ENCODE measurements at places on chromosomes 11 and 22. TPM values are rescaled to one million over a fixed set of nuclear protein-coding genes. Genes with fewer than 3 reads are reported as not detected.

DNA sequence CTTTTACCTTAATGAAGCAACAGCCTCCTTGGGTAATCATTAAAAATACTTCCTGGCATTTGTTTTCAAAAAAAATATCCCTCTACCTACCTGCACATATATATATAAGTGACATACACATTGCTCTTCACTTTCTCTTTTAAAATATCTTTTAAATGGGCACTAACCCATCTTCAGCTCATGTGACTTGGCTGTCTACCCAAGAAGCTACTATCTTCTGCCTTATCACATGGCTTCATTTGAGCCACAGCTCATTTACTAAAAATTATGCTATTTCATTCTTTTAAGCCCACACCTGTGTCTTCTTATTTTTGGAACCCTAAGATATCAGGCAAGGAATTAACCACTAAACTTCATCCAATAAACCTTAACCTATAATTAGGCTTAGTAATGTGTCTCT lies 37.0 kb upstream of the SOX6 start:
- H3K27ac ChIP-seq, result no peak overlapping the region
- no peak overlapping the region for H3K4me3 ChIP-seq
- H3K36me3 ChIP-seq, result no peaks in the 10 kb centered on the region
- no peaks in the 10 kb centered on the region for H3K27me3 ChIP-seq
- DNase-seq, result no peak

DNA sequence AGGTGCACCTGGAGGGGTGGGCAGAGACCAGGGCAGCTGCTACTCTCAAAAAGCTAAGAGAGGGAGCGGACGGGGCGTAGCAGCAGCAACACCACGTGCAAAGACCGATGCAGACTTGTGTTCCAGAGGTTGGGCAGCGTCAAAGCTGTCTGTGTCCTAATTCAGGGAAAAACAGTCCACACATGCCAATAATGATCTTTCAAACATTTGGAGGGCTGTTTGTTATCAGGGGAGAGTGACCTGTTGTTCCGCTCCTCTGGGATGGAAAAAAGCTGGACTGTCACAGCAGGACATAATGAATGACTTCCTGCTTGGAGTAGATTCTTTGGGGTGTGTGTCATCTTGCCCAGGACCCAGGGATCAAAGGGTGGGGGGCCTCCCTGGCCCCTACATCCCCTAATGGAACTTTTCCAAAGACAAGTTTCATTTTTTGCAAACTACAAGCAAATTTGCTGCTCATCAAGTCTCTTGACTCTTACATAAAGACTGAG lies 6.2 kb upstream of the FBLN1 start:
- peaks cover 2% of the 10 kb centered on the region for H3K27me3 ChIP-seq
- no peaks in the 10 kb centered on the region for H3K36me3 ChIP-seq
- no peak for DNase-seq
- peaks cover 13% of the 10 kb centered on the region for H3K4me1 ChIP-seq
- no peak overlapping the region for H3K4me3 ChIP-seq
- no peak overlapping the region for H3K27ac ChIP-seq

- no peak for DNase-seq
- H3K27me3 ChIP-seq, result no peaks in the 10 kb centered on the region
- H3K4me1 ChIP-seq, result peaks cover 27% of the 10 kb centered on the region
These were observed 688.1 kb downstream of the BRD1 start for GRCh38 chr22:49139492-49140151.

The AIFM3 gene
- 29.4 TPM for total RNA-seq

The RBMXL2 gene
- 1.4 TPM for total RNA-seq

The PES1 gene
- total RNA-seq, result 28.5 TPM

The CSF2RB gene
- 3.1 TPM for total RNA-seq

Data from spinal cord (tissue), 10 donors.